ENCODE measurements at places on chromosomes 1 and 21.

- no peak for DNase-seq
Observed at GRCh38 chr1:102085896-102086295, 89.2 kb upstream of the OLFM3 start.

GRCh38 chr1:160618763-160619274 lies 28.0 kb downstream of the SLAMF1 start:
- DNase-seq: no peak

GRCh38 chr1:165490175-165490574 lies 45.2 kb upstream of the RXRG start:
- DNase-seq: no peak

DNA sequence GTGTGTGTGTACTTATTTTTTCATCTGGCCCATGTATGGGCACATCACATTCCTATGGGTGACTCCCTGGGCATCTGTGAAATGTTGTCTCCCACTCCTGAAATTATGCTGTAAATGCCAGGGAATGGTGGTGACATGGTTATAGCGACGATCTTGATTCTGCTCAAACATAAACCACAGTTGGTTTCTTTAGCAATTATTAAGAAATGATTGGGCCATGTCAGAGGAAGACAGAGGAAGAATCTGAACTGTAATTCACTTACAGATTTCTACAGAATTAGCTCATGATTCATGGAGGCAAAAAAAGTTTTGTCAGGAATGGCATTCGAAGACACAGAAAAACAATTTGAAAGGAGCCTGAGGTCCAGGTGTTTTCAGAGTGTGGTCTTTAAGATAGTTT lies 25.8 kb upstream of the KCNE1 start:
- no peak for DNase-seq

- no peak for DNase-seq
Observed at GRCh38 chr1:111085676-111086075, 54.2 kb downstream of the DRAM2 start.

- DNase-seq: no peak
Observed at GRCh38 chr21:35156293-35157278, 107.5 kb upstream of the RUNX1 start.

DNA sequence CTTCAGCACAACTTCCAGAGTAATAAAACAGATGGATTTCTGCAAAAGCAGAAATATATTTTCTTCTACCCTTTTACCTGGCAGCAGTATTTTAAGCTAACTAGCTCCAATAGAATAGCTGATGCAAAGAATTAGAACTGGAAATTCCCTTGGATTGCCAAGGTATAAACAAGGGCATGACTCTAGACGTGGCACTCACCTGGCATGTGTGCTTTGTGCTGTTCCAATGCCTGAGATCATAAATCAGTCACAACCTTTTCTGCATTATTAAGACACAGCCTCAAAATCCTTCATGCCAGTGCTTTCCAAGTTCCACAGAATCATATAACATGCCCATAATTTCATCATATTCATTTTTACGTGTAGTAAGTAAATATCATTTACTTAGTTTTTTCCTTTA lies 1048.7 kb downstream of the ADGRL2 start:
- DNase-seq: no peak

- DNase-seq: no peak
Observed at GRCh38 chr21:45723049-45723958, 79.8 kb downstream of the PCBP3 start.

DNA sequence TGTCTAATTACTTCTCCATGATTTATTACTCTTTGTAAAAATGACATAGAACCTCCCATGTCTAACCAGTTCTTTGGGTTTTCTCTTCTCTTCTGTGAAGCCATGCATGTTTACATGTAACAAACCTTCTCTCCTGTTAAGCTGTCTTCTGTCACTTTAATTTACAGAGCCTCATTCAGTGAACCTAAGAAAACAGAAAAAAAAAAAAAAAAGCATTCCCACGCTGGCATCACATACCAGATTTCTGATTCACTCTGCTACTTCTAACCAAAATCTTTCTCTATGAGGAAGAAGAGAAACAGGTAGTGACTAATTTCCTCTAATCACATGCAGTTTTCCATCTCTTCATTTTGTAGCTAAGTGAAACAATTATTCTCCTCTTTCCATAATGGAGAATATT lies 141.4 kb upstream of the CXADR start:
- DNase-seq: no peak

DNA sequence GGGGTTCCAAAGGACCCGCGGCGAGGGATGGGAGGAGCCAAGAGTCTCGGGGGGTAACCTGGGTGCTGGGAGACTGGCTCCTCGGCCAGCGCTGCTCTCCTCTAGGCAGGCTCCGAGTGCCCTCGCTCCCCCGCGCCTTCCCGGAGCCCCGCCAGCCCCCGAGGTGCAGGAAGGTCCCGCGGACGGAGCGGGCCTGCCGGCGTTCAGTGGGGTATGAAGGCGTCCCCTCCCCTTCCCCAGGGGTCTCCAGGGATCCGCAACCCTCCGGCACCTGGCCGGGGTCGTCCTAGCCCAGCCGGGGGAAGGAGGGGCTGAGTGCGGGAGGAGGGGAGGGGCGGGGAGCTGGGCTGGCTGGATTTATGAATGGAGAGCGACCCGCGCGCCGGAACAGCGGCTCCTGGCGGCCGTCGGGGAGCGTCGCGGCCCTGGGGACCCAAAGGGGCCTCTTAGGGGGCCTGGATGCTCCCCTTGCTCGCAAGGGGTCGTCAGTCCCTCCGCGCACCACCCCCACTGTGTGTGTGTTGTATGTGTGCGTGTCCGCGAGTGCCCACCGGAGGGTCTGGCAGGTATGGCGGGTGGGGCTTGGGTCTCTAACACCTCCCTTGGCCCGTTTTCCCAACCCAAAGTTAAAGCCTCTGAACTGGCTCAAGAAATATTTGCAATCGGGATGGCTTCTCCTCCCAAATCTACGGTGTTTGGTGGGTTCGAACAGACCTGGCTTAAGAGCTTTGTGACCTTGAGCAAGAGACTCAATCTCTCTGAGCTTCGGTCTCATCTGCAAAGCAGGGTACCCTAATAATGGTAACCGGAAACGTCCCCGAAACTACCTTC lies 642 bp downstream of the HCRTR1 start:
- peak; percentile 21 for DNase-seq

DNA sequence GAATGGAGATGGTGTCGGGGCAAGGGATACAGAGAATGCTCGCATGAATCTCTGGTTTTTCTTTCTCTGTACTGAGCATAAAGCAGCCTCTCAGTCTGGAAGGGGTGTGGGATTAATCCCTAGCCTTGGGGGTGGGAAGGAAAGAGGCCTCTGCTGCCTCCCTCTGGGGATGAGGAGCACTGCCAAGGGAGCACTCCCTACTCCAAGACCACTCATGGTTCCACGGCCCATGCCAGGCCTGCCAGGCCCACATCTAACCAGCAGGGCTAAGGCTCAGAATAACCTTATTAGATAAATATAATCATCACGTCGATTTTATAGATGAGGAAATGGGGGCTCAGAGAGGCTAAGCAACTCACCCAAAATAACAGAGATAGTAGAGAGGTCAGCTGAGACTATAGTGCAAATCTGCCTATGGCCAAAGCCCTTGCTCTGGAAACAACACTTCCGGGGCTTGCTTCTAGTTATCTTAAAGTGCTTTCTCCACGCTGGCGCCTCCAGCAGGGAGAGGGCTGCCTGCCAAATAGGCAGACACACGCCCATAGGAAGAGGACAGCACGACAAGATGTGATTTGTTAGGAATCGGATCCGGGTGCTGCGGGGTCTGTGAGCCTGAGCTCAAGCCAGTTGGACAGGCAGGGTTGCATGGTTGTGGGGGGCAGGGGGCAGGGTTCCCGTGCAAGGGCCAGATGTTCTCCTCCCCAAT lies 522 bp downstream of the TEX35 start:
- no peak for DNase-seq

DNA sequence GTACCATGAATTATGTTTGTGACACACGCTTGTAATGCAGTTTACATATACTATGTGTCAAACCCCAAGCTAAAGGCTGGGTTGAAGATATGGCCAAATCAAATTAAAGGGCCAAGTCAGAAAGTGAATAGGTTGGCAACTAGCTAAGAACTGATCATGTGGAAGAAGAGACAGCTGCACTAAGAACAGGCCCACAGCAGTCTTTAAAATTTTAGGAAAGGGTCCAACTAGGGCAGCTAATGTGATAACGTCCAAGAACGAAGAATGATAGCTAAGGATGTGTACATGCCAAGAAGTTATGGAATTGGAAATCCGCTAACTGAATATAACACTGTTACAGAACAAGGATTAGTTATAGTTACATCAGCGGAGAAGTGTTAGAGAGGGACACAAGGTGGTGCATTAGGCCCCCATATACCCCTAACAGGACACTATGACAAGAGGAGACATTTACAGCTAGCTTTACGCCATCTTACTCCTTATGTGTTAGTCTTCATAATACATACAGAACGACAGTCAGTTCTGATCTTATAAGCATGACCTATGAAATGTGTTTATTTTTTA lies 6.5 kb upstream of the RNF2 start:
- DNase-seq: no peak

DNA sequence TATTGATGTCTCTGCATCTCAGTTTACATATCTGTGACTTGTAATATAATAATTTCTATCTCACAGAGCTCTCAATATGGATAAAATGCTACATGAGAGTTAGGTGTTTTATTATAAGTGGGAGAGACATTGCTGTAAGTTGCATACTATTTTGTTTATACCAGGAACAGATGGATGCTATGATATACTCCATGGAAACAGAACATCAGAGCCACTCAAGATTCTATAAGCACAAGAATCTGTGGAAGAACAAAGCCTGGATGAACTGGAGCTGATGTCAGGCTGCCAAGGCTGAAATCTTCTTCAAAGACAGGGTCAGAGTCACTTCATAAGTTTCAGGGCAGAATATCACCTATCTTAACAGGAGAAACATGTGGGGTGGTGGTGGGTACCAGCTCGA lies 30.2 kb downstream of the DUSP10 start:
- DNase-seq: no peak

GRCh38 chr21:45137612-45137937 lies 63.2 kb downstream of the ADARB1 start:
- DNase-seq: no peak

GRCh38 chr1:3384407-3384806 lies 70.1 kb upstream of the ARHGEF16 start:
- DNase-seq: no peak

DNA sequence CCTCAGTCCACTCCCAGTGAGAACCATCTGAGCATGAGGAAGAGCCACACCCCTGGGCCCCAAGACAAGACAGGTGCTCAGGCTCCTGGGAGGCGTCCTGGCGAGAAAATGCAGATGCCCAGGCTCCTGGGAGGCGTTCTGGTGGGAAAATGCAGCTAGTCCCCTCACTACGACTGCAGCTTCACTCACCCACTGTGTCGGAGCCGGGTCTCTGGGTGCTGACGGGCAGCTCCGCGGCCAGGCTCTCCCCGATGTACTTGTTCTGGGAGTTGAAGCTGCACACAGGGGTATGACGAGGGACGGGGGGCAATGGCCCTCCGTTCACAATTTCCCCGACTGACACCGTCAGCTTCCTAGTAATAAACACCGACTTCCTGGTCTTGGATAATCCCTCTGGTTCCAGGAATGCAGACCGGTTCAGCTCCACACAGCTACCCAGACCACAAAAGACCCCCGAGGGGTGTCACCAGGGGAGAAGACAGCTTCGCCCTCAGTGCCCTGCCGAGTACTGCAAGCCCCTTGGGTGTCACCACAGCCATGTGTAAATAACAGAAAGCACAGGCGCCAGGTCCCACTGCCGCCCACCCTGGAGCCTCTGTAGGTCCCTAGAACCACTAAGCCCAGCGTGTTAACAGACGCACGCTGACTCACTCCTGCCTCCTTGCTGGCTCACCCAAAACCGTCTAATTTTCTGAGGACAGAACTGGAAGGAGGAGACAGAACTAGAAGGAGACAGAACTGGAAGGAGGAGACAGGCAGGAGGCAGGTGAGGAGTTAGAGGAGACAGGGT lies 19.5 kb downstream of the MCM3AP start:
- DNase-seq: no peak

GRCh38 chr1:69233463-69233862 lies 334.3 kb upstream of the LRRC7 start:
- no peak for DNase-seq
